Heart left ventricle (tissue), 16 donors: ENCODE measurements at places on chromosomes 3 and 15. TPM values are rescaled to one million over a fixed set of nuclear protein-coding genes. Genes with fewer than 3 reads are reported as not detected.

- DNase-seq, result no peak
Measured at GRCh38 chr15:66581972-66582537, 16.3 kb upstream of the LCTL start.

The SCN5A gene
- 242 TPM for total RNA-seq

The GOLGA6L10 gene
- total RNA-seq, result 0.42 TPM

DNA sequence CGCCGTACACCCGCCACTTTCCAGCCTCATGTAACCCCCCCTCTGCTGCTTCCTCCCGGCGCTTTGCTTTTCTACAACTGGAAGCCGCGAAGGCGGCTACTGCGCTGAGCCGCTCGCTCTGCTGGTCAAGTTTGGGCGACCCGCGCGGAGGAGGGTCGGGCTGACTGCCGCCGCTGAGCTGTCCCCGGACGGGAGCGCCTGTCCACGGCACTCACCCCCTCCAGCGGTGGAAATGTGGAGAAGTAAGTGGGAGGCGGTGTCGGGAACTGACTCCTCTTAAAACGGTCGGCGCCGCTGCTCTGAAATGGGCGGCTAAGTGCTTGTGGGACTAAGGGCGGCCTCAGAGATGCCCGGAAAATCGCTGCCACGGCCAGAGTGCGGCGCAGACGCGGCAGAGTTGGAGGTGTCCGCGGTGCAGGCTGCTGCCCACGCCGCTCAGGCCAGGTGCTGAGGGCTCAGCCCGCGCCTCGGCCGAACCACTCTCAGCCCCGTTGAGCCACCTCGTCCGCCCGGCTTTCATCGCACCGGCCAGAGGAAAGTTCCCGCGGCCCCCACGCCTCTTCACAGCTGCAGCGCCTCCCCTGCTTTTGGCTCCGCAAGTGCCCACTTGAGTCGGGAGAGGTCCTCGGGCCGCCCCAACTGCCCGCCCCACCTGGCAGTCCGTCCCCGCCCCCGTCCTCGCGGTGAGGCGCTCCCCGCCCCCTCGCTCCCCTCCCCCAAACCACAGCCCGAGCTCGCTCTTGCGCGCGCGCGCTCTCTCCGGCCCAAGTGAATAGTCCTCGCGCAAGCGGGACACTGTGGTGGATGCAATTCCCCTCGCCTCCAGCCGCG lies at the start of gene EPHA6:
Gene EPHA6 (plus strand): TSS at position 775 of the 831 bp plus-strand sequence.
- peak; percentile 20 for DNase-seq

GRCh38 chr3:153574445-153574844 lies 412.4 kb downstream of the RAP2B start:
- no peak for DNase-seq

DNA sequence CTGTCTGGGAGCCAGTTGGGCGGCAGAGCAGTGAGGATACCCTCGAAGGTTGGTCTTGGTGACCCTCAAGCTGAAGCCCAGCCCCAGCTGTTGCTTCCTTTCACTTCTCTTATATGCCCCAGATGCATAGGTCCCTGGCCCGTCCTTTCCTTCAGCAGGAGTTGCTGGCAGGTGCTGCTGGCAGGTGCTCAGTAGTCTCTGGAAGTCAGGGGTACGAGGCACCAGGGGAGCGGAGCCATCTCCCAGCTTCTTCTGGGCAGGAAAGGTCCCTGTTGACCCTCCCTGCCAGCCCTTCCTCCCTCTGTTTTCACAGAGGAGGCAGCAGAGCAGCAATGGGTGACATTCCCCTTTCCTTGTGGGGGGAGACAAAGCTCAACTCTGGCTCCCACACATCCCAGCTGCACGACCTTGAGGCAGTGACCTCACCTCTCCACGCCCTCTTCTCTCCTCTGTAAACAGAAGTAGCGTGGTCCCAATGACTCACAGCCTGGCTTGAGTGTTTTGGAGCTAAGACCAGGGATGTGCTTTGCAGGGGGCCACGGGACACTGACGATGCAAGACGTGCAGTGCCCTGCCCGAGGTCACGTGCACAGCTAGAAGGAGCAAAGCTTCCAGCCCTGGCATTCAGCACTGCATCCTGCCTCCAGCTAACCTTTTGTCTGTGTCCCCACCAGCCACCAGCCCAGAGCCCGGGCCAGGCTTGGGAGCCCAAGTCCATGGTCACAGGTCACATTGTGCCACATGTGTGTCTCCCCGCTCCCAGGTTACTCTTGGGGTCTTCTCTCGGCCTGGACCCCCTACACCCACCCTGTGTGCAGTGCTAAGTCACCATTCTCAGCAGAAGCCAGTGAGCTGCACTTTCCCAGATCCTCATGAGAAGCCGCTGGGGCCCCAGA lies 49.7 kb downstream of the SLC6A6 start:
- peak; percentile 81 for DNase-seq

DNA sequence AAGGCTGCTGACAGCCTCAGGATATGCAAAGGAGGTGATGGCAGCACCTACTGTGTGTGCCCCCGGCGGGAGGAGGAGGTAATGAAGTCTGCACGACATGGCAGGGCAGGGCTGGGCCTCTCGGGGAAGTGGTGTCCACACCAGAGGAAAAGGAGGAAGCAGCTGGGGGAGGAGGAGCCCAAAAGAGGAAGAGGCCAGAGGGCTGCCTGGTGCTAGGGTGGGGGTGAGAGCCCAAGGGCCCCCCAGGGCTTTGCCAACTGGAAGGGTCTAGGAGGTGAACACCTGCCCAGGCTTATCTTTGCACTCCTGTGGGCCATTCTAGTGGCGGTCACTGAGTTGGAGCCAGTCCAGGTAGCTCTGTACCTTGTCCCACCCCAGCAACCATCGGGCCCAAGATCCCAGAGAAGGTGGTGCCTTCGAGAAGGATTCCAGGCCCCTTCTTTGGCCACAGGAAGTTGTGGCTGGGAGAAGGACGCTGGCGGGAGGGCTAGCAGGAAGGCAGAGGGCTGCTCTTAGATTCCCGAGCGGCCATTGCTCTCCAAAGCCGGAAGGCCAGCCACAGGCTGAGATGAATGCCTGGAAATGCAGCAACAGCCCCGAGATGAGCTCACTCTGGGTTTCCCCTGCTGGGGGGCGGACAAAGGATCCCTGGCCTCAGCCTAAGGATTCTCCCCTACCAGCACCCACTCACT lies 7.0 kb downstream of the GNAI2 start:
- DNase-seq, result peak; percentile 86

The GMPPB gene
- 21.8 TPM for total RNA-seq

The CCRL2 gene
- 0.70 TPM for total RNA-seq

The GOLGA6D gene
- total RNA-seq, result not detected

DNA sequence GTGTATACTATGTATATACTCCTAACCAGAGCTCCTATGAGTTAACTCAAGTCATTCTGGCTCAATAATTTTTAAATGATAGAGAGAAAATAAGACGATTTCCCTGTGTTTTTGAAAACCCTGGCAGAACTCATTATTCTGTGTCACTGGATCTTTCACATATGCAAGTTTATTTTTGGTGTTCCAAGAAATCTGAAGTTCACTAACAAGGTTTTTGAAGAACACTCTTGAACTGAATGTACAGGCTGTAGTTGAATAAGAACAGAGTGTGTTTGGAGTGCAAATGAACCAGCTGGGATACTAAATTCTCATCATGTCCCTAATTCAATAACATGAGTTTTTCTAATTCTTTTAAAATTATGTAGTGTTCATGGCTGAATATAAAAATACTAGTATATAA lies 466.9 kb upstream of the SUCLG2 start:
- DNase-seq, result no peak

The TPRG1 gene
- 0.13 TPM for total RNA-seq

DNA sequence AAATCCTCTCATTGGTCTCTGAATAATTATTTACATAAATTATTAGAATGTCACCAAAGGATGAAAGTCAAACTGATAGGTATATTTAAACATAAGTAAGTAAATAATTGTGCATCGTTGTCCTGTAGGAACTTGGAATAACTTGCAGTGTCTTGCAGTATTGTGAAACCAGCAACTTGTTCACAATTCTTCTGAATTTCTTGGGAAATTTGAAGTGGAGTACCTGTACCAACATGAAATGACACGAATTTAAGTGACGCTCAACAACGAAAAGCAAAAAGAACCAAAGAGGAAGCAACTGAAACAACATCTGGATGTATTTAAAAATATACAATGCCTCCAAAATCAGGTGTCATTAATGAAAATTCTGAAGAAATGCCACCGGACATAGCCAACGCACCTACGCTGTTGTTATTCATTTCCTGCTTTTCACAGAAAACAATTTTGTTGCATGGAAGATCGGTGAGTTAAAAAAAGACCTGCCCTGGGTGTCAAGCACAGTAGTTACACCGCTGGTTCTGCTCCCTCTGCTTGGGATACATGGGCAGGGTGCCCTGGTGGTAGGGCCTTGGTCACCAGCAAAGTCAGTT lies 112.5 kb downstream of the RPLP1 start:
- DNase-seq, result no peak

DNA sequence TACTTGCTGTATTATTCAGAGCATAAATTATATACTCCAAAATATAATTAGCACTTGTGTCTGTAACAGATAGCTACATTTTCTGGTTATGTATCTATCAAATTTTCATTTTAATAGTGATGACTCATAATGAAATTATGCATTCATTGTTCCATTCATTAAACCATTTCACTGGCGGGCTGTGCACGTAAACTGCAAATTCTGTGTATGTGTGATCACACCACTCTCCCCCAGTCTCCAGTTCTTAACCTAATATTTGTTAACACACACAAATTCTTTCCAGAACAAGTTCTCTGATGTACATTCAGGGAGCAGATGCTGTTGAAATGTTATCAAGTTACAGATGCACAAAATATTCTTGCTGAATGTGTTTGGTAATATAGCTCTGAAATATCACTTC lies 3.8 kb upstream of the KCNMB2 start:
- DNase-seq, result no peak

DNA sequence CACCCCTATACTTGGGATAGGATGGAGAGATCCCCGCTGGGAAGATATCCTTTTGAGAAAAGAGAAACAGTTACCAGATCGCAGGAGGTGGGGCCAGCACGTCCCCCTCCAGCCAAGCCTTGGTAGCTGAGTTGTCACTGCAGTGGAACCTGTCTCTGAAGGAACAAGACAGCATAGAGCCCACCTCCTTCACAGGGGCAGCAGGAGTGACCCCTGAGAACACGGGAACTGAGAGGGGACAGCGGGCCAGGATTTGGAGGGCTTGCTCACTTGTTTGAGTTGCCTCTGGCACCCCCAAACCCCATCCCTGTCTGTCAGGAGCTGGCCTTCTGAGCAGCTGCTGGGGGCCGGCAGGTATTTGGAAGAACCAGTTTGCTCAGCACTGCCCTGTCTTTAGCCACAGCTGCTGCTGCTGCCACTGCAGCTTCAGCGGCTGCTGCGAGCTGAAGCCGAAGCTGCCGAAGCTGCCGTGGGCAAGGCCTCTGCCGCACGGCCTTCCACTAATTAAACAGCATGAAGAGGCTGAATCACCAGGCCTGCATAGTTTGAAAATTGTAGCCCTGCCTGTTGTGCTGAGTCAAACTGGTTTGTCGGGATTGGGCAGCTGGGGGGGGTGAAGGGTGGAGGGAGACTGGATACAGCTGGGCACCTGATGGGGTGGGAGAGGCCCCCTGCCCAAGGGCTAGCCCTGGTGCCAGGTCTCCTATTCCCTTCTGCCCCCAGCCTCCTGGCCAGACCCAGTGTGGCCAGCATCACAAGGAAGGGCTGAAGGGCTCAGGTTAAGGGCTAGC lies 4.0 kb downstream of the EPHB3 start:
- no peak for DNase-seq

DNA sequence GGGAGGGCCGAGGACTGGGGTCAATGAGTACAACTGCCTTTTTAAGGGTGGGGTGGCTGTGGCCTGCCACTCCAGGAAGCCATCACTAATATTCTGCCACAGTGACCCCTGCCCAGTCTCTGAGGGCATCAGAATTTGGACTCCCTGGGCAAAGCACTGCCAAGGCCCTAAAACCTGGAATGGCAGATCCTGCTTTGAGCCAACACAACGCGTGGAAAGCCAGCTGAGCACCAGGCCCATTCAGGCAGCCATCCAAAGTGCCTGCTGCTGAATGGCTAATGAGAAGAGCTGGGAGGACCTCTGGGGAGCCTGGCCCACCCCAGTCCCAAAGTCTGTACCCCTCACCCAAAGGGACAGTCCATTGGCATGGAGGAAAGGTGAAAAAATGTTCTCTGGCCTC lies 5.0 kb downstream of the TWF2 start:
- DNase-seq, result peak; percentile 65

DNA sequence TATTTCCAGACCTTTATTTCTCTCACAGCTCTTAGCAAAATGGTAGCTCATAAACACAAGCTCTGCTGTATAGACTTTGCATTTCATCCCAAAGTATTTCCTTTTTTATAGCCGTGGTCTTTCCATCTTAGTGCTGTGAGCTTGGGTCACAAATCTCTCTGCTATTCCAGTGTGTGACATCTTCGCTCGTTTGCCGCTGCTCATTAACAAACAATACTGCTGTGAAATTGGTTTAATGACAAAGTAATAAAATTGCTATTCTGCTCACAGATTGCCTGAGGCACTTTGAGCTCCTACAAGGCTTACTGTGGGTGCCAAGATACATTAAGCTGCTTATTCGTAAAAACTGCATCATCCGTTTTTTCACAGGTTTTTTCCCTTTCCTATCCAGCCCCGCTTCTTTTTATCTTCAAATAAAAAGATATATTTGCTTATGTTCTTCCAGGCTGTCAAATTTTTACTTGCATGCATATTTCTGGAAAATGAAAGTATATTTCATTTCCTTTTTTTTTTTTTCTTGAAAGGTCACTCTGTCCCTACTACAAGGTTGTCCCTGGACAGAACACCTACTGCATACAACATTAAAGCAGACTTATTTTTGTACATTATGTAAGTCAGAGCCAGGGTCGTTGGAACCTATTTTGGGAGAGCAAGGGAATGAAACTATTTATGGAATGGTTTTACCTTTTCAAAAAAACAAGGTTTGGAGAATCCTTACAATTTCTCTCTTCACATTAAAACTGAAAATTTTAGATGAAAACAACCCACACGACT lies 174.5 kb downstream of the MEIS2 start:
- DNase-seq, result no peak

DNA sequence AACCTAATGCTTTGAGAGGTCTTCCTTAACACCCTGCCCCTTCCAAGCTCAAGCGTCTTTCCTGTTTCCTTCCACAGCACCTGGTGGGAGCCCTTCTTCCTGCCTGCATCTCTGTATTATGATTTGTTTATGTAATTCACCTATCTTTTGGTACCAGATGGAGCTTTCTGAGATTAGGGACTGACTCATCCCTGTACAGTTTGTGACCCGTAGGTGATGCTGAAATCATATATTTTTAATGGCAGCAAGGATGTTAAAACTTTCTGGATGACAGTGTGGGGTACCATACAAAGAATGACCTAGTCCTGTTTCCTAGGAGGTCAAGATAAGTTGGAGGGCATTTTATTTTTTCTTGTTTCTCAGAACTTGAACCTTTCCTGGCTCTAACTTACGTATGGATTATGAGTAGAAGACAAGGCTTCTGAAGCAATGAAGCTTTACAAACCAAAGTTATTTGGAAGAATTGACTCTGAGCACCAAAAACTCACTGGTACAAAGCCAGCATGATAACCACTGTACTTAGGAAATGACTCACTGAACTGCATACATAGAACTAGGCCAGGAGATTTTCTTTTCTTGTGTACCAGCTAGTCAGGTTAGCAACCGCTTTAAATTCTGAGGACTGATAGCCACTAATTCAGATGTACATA lies 46.6 kb downstream of the HHLA2 start:
- DNase-seq, result no peak

GRCh38 chr15:93102211-93102610 lies 13.2 kb upstream of the RGMA start:
- DNase-seq, result no peak

- DNase-seq, result no peak
Measured at GRCh38 chr15:62855085-62855476, 187.5 kb upstream of the TPM1 start.

The PROS1 gene
- 69.3 TPM for total RNA-seq
